Posterior vena cava (tissue), 2 donors: ENCODE measurements at places on chromosomes 1 and 21.

- no peak for DNase-seq
Observed at GRCh38 chr1:94790246-94790645, 29.9 kb upstream of the SLC44A3 start.

- no peak for DNase-seq
Observed at GRCh38 chr1:234371414-234371813, 1.8 kb upstream of the COA6 start.

DNA sequence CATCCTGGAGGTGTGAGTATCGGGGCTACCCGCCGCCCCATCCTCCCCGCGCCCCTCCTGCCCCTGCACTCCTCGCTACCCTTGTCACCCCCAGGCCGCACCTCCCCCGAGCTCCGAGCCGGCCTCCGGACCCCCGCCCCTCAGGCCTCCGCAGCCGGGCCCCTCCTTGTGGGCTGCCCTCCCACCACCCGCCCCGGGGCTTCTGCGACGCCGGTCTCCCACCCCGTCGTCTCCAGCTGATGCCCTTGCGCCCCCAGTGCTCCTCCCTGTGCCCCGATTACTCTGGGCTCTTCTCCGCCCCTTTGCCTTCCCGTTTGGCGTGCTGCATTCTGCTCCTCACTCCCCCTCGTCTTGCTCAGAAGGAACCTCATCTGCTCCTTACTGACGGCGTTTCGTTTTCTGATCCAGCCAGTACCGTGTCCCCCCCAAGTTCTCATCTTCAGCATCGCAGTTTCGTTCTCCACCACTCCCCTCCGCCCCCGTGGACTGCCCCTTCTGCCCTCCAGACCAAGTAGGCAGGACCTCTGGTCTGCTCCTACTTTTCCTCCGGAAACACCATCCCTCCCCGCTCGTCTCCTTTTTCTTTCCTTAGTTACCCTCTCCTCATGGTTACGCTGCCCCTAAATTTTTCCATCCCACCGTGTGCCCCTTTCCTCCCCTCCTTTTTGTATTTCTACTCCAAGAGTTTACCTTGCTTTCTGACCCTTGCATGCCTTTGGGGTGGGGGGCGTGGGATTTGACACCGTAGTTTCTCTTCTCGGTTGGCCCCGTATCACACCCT is 841 bp downstream of the SNX27 start:
- peak; percentile 85 for DNase-seq

- DNase-seq: no peak
Observed at GRCh38 chr1:237139732-237140131, 97.7 kb downstream of the RYR2 start.

DNA sequence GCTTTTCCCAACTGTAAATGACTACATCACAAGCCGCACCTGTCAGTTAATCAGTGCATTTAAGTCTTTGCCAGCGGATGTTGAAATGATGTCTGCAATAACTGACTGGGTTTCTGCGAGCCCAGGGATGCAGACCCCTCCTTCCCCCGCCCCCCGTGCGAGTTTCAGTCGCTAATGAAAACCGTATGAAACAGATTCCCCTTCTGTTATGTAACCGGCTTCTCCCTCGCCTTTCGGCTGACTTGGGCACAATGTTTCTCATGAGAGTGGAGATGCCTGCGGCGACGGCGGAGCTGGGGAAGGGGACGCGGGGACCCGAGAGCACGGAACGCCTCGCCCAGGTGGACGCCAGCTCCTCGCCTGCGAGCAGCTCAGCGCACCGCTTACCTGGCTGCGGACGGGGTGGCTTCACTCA is 753 bp downstream of the KCNJ6 start:
- no peak for DNase-seq

- DNase-seq: no peak
Observed at GRCh38 chr1:5660141-5660935, 331.9 kb downstream of the NPHP4 start.

DNA sequence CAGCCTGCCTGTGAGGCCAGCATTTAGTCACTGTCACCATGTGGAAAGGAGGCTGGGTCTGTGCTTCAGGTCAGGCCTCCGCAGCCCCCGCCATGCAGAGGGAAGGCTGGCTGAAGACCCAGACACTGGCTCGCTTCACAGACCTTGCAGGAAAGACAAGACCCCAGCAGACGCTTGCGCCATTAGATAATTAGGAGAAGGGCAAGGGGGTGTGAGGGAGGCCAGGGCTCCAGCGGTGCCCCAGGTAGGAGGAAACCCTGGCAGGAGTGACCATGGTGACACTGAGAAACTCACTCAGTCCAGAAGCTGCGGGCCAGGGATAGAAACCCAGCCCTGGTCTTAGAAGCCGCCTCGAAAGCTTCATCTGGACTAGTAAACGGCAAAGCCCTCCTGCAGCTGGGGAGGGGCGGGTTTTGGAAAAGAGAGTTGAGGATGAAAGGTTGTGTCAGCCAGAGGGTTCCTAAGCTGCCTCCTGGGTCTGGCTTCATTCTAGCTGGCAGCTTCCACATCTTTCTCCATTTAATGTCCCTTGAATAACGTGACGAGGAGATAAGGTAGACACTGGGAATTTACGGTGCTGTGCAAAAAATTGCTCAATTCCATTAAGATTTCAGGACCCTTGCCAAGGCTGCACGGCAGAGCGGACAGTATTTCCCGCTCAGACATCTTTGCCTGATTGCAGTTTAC is 294.1 kb upstream of the VAMP3 start:
- no peak for DNase-seq

DNA sequence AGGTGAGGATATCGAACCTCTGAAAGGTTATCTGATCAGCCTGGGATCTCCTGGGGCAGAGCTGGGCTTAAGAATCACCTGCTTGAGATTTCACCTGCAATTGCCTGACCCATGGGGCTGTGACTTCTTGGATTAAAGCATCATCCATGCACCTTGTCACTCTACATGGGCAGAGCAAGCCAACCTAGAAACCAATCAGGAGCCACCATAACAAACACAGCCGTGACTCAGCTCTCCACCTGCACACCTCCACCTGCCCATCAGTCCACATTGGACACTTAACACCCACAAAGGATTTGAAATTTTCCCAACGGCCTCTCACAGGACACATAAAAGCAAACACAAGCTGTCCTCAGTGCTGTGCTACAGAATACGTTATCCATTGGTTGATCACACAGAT is 35.1 kb upstream of the ETS2 start:
- DNase-seq: no peak

- DNase-seq: no peak
Observed at GRCh38 chr1:233723387-233723786, 109.5 kb downstream of the KCNK1 start.

- no peak for DNase-seq
Observed at GRCh38 chr1:147496571-147497210, 44.6 kb upstream of the BCL9 start.

GRCh38 chr1:234925440-234926263 is 203.0 kb downstream of the TOMM20 start:
- no peak for DNase-seq

DNA sequence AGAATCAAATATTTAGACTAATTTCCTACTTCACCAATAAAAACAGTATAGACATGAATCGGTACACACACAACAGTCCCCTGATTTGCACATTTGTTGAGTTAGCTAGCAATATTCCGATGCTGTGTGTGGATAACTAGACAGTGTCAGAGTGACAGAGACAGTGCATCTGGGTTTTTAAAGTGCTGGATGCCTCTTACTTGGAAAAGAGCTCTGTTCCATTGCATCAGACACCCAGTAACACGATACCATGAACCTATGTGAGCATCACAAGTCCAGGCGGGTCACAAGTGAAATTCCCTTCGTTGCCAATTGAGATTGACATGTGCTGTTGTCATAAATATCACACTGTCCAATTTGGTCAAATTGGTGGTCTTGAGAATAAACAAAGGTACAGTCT is 82.0 kb upstream of the ESRRG start:
- DNase-seq: no peak

GRCh38 chr1:58921751-58922150 is 137.9 kb upstream of the JUN start:
- DNase-seq: no peak

DNA sequence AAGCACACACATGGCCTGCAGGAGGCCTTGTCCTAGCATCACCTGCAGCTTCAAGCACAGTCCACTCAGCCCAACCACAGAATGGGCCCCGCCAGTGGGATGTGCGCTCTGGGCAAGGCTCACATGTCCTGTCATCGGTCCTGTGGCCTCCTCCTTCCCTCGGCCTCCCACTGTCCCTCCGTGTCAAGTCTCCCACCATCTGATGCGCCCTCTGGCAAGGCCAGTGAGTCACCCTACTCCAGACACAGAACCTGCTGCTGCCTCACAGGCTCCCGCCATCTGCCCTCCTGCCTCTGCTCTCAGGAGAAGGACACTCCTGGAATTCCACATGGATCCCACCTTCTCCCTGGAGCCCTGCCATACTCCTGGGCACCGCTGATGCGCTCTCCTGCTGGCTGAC is 14.2 kb downstream of the KCNAB2 start:
- DNase-seq: no peak

DNA sequence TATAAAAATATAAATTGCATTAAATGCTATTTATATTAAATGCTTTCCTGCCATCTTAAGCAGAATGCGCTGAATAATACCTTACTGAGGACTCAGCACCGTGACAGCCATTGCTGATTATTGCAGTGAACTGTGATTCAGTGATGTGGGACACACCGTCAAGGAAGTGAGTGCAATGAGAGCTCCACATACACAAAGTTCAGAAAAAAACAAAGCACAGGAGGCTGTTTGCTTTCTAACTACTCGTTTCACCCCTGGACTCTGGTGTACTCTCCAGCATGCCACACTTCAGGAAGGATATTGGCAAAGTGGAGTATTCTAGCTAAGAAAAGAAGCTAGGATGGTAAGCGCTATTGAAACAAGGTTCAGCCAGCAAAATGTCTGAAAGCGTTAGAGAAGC is 57.4 kb upstream of the CXADR start:
- DNase-seq: no peak

GRCh38 chr1:80533775-80534334 is 1266.9 kb upstream of the ADGRL2 start:
- no peak for DNase-seq

DNA sequence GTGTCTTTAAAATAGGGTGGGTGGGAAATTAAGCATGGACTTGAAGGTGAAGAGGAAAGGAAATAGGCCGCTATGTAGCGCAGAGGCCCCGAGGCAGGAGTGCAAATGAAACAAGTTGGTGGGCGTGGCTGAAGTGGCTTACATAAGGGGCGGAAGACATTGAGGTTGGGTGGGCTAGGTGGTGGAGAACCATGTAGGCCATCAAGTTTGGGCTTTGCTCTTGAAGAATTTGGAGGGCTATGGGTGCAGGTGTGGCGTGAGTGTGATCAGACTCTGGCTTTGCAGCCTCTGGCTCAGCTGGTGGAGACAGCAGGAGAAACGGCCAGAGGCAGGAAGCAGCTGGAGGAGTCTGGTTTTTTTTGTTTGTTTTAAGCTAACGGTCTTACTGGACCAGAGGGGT is 6.7 kb downstream of the SLFNL1 start:
- no peak for DNase-seq

- DNase-seq: no peak
Observed at GRCh38 chr1:235139315-235139714, 10.7 kb upstream of the TOMM20 start.

- peak; percentile 29 for DNase-seq
Observed at GRCh38 chr1:226590614-226591013, 42.0 kb downstream of the STUM start.

DNA sequence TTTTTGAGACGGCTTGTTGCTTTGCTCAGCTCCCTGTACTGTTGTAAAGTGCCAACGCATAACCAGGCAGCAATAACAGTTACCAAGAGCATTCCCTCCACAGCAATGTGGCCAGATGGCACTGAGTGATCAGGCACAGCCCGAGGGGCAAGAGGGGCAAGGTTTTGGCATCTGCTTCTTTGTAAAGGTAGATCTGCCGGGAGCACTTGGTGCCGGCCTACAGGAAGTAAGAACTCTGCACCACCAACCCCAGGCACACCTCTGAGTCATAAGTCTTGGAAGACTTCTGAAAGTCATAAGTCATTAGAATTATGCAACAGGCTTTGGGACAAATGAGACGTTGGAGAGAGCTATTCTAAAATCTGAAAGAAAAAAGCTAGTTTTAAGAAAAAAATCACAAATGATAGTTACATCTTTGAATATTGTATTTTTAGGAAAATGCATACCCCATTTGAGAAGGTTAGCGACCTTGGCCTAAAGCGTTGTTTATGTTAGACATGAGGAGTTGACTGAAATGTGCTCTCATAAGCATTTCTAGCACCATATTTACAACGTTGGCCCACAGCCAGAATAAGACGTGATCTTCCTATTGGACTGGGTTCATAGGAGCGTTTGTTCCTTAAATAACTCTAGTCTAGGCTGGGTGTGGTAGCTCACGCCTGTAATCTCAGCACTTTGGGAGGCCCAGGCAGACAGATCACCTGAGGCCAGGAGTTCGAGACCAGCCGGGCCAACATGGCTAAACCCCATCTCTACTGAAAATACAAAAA is 37.7 kb upstream of the MAP10 start:
- no peak for DNase-seq

GRCh38 chr1:113808450-113809195 is 3.7 kb downstream of the RSBN1 start:
- no peak for DNase-seq

DNA sequence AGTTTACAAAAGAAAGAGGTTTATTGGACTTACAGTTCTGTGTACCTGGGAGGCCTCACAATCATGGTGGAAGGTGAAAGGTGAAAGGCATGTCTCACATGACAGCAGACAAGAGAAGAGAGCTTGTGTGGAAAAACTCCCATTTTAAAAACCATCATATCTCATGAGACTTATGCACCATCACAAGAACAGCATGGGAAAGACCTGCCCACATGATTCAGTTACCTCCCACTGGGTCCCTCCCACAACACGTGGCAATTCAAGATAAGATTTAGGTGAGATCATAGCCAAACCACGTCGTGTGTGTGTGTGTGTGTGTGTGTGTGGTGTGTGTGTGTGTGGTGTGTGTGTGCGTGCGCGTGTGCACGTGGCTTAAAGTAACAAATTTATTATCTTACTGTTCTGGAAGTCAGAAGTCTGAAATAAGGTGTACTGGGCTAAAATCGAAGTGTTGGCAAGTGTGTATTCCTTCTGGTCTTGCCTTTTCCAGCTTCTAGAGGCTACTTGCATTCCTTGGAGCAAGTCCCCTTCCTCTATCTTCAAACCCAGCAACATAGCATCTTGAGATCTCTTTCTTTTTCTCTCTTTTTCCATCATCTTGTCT is 48.1 kb upstream of the MPC2 start:
- DNase-seq: no peak

GRCh38 chr1:39322431-39322830 is 117.9 kb downstream of the MACF1 start:
- no peak for DNase-seq
